ENCODE measurements at places on chromosomes 4 and X.

DNA sequence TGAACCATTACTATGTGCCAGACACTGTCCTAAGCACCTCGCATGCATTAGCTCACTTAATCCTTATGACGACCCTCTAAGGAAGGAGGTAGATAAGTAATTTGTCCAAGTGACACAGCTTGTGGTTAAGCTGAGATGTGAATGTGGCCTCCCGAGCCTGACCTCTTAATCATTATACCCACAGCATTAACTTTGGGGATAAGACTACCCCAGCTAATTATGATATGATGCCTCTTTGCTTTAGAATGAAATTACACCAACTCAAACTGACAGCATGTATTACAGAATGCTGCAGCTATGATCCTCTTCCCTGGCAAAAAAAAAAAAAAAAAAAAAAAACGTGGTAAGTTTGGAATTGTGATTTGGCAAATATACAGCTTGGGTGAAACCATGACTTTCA is 53.5 kb downstream of the APBB2 start:
- DNase-seq, result no peak

DNA sequence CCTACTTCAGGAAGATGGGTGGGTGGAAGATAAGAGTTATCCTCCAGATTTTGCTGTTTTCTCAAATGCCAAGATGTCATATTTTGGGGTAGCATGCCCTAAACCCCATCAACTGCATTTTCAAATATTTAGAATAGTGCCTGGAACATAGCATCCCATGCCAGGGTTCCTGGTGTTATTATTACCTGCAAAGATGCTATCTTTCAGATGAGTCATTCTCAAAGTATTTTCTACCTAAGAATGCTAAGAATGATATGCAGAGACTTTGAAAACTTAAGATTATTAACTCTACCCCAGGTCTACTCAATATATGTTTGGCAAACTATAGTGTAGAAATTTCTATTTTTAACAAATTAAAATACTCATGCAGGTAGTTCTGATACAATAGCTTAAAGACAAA is 934.3 kb upstream of the SLIT2 start:
- DNase-seq, result no peak

GRCh38 chrX:45508454-45508853 is 307.8 kb upstream of the DIPK2B start:
- DNase-seq, result no peak

DNA sequence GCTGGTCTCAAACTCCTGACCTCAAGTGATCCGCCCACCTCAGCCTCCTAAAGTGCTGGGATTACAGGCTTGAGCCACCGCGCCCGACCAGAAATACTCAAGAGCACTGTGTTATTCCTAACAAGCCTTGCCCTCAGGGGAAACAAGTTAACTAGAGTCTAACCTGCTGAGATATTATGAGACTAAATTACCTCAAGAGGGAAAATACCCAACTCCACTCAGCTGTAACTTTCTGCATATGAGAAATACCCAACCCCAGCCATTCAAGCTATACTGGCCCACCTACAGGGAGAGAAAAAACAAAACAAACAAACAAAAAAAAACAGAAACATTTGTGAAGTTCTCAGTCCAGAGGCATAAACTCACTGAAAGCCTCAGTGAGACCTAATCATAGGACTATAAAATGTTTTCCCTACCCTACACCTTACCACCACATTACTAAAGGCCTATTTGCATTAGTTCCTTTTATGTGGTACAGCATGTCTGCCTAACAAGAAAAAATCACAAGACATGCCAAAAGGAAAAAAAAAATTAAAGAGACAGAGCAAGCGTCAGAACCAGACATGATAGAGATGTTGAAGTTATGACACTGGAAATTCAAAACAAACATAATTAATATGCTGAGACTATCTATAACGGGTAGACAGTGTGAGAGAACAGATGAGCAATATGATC is 876.0 kb downstream of the FSTL5 start:
- DNase-seq, result no peak

GRCh38 chr4:23814996-23815660 is 74.7 kb downstream of the PPARGC1A start:
- no peak for DNase-seq
